ENCODE measurements at places on chromosomes 6 and 20.

DNA sequence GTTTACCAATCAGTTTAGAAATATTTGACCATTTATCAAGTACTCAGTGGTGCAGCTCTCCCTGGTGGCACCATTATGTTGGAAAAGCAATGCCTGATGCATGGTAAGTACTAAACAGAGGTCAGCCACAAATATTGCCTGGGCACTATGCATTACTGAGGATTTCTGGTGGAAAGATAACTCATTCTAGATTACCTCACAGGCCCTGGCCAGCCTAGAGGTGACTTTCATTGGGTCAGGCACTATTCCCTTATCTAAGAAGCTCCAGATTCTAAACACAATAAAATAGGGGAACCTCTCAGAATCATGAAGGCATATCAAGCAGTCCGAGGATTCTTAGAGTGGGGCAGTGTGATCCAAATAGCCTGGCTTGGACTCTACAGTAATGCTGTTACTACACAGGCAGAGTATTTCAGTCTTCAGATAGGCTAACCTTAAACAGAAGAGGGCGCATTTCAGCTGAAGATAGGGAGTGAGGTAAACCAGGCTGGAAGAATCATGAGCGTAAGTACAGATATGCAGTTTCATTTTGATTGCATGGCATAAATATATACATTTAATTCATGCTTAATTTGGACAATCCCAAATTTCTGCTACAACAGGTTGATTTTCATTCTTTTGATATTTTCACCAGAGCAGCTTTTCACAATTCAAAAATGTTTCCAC is 12.1 kb downstream of the LGSN start:
- no peak for DNase-seq

GRCh38 chr20:50920997-50921396 is 10.2 kb downstream of the ADNP start:
- no peak for DNase-seq

DNA sequence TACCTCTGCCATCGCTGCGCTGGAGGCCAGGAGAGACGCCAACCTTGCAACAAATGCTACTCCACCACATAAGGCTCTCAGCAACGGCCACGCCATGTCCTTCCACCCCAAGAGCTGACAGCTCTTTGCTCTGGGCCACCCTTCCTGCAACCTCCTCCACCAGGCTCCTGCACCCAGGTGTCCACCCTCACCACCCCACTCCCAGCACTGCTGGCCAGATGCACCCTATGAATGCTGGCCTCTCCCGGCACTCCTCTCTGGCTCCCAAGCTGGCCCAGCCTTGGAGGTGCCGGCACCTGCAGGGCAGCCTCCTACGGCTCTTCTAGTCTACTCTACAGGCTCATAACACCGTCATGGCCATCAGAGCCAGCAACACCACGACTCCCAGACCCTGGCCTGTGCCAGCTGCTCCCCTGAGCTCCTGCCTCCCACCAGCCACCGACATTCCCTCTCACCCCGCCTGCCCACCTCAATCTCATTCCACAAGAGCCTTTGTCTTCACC is 11.2 kb downstream of the TAF4 start:
- DNase-seq = no peak

GRCh38 chr20:25100914-25101313 is 19.0 kb upstream of the VSX1 start:
- no peak for DNase-seq

DNA sequence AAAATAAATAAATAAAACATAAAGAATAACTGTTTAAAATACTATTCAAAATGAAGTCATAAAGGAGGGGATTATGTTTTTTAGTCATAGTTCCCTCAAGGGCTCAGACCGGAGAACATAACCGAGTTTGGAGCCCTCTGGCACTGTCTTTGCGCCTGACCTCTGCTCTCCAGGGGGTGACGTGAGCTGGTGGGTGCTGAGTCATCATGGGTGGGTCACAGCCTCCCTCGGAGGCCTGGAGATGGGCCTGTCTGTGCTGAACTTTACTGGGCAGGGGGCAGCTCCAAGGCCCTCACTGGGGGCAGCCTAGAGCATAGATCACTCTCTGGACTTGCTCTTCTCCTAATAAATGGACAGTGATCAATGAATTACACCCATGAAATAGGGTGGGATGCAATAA is 3.1 kb upstream of the MAVS start:
- no peak for DNase-seq

- no peak for DNase-seq
Observed at GRCh38 chr6:62371453-62372210, 85.6 kb upstream of the KHDRBS2 start.

DNA sequence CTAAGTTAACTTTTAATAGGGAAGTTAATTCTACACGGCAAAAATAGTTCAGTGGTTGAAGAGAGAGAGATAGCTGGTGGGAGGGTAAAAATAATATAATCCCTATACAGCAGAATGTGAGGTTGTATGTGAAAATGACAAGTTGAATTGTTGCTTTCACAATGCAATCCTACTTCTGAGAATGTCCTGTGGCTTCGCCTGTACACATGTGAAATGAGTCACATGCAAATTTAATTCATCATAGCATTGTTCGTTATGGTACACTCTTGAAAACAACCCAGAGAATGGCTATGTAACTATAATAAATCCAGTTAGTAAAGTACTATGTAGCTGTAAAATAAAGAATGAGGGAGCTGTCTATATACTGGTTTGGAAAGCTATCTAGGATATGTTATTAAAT is 46.0 kb upstream of the HINT3 start:
- DNase-seq = no peak

GRCh38 chr6:99287523-99287922 is 62.0 kb downstream of the FAXC start:
- no peak for DNase-seq

- no peak for DNase-seq
Observed at GRCh38 chr6:34298941-34299340, 50.1 kb upstream of the SMIM29 start.

- DNase-seq = no peak
Observed at GRCh38 chr6:15748341-15748740, 85.5 kb upstream of the DTNBP1 start.

DNA sequence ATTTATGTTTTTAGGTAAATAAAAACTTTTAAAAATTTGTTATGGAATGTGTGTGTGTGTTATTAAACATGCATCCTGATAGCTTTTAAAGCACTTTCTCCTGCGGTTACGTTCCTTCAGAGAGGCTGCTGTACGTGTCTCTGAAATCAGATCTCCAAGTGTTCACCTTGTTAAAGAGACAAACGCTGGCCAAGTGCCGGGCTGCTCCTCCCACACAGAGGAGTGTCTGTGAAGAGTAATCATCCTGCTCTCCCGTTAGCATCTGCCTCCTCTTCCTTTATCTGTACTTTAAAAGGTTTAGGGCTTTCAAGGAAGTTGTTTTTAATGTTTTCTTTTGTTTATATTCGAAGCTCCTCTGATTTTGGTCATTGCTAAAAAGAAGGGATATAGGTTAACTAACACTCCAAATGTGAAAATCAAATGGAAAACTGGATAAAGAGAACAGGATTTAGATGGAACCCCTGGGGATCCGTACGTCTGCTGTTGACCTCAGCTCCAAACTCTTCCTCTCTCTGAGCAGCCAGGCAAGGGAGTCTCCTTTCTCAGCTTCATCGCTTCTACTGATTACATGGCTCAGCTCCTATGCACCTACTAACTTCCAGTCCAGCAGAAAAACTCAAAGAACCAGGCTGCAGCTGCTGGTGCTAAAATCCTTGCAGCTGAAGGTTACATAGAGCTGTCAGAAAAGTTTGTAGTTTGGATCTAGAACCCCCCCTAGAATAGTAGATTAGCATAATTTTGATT is 20.0 kb downstream of the IRF4 start:
- DNase-seq = no peak

DNA sequence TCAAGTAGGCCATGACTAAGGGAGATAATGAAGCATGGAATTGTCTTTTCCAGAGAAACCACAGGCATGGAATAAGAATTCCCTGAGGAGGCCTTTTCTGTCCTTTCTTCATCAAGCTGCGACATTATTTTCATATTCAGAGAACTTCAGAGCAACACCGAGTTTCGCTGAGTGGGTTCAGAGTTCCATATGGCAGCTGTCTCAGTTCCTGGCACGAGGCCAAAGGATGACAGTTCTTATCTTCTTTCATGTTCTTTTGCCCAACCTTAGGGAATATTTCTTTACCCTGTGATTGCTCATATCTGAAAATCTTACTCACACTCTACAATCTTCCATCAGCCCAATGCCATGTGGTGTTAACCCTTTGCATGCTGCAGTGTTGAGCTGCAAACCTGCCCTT is 135.3 kb upstream of the BMP2 start:
- no peak for DNase-seq
